ENCODE measurements at places on chromosomes 6 and 20.

DNA sequence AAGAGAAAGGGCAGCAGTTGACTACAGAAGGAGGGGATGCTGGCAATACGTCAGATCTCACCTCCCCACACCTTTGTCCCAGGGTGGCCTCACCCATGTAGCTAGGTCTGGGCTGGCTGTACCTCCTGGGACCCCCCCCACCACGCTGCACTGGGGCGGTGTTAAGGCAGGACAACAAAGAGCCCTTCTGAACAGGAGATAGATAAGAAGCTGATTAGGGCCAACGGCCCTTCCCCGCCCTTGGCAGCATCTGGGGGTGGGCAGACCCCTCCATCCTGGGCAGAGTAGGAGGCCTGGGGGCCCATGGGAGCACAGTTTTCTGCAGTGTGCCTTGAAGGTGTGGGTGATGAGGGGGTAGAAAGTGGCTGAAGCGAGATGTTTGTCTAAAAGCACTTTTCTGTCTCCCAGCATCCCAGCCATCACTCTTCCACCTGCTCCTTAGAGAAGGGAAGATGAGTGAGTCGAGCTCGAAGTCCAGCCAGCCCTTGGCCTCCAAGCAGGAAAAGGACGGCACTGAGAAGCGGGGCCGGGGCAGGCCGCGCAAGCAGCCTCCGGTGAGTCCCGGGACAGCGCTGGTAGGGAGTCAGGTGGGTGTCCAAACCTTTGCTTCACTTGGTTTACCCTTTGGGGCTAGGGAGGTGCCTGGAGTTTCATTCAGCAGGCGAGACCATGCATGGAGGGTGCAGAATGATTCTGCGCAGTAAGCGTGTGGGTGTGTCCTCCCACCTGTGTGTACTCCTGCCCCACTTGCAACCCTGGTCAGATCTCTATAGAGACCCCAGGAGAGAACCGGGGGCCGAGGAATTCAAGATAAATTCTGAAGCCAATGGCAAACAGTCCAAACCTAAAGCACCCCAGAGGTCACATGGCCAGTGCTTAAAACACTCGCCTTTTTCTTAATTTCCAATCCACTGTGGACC is 3.9 kb downstream of the HMGA1 start:
- no peak for DNase-seq

DNA sequence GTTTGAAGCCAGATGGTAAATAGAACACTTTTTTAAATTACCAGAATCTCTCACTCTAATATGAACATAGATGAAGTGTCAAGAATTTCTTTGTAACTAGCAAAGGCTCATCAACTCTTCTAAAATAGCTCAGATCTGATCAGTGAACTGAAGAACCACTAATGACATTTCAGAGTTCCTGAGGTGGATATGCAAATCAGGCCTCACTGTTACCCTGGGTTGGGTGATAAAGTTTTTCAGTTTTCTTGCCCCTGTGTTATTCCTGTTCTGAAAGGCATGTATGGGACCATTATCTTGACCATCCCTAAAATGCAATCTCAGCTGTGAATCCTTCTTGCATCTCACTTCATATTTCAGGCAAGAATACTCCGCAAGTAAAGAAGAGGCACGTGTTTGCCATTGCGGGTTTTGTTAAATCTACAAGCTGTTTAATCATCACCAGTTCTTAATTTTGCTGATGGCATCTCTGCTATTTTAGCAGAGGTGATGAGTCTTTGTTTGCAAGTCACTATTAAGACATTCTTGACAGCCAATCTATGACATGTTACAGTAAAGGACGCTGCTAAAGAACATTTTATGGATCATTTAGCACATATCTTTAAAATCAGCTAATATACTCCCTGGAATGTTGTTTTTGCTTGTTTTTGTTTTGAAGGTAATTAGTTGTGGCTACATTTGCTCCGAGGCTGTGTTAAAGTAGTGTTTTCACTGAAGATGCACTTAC is 47.9 kb downstream of the KHDC1L start:
- DNase-seq, result no peak

DNA sequence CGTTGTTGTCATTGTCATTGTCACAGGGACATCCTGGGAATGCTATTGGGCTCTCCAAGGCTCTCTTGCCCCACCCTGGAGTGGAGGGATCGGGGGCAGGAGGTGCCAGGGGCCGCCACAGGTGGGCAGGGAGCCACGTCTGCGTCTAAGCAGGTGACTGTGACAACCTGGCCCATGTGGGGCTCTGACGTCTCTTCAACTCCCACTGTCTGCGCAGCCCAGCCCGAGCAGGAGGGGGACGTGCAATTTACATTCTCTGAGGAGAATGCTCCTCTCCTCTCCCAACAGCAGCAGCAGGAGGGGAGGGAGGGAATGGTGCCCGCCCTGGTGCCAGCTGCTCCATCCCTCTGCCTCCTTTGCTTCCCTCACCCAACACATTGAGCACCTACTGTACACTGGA is 50.1 kb downstream of the GRM4 start:
- DNase-seq, result no peak

GRCh38 chr20:32287231-32287638 is 9.8 kb downstream of the KIF3B start:
- no peak for DNase-seq

GRCh38 chr6:15608396-15608795 is 54.4 kb downstream of the DTNBP1 start:
- no peak for DNase-seq

- no peak for DNase-seq
Measured at GRCh38 chr6:158111987-158112386, 56.1 kb downstream of the SERAC1 start.

DNA sequence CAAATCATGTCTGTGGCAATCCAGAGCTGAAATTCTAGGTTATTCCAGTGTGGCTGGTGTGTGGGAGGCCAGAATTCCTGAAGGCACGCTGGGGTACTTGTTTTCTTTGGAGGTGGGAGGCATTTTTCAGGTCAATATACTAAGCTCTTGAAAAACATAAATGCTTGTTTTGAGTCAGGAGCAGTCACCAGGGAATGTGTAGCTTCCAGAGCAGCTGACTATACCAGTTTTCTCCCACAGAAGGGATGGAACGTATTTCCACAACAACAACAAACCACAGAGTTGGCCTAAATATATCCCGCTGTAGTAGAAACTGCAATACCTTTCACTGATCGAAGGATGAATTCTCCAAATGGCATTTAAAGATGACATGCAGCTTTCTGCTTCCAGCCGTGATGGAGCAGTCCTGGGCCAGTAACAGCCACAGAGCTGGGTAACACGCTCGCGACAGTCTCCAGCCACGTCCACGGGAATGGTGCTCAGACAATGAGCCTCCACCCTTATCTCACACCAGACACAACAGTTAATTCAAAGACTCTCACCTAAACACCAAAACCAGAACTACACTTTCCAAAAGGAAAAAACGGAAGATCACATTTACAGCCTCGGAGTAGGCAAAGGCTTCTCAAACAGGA is 23.2 kb downstream of the CHRNA4 start:
- DNase-seq, result no peak

GRCh38 chr6:106315765-106316374 is 9.7 kb downstream of the ATG5 start:
- DNase-seq, result no peak

DNA sequence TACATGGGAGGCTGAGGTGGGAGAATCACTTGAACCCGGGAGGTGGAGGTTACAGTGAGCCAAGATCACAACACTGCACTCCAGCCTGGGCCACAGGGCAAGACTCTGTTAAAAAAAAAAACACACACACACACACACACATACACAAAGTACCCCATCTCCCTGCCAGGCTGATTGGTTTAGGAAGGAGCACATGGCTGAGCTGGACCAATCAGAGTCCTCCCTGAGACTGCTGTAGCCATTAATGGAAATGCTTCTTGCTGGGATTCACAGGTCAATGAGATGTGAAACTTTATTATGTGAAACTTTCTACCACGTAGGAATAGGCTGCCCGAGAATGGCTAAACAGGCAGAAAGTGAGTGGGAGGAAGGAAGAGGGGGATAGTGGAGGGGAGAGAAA is 2.9 kb downstream of the TREM1 start:
- no peak for DNase-seq

GRCh38 chr20:60857708-60858107 is 394.4 kb upstream of the CDH4 start:
- DNase-seq, result no peak
